ENCODE measurements at places on chromosomes 7 and 10. TPM values are rescaled to one million over a fixed set of nuclear protein-coding genes. Genes with fewer than 3 reads are reported as not detected.

The CPN1 gene
- total RNA-seq = not detected

The SRRM3 gene
- not detected for total RNA-seq

The HTR5A gene
- not detected for total RNA-seq

The TUBB8 gene
- not detected for total RNA-seq

The OPALIN gene
- not detected for total RNA-seq

The NOS3 gene
- 9.7 TPM for total RNA-seq

The CLDN3 gene
- total RNA-seq = not detected

The GIMAP8 gene
- total RNA-seq = 7.5 TPM

The EIF3B gene
- total RNA-seq = 298 TPM

The CYP2W1 gene
- not detected for total RNA-seq

The SPDYE3 gene
- not detected for total RNA-seq

The ADRA2A gene
- not detected for total RNA-seq

The VPS37D gene
- 0.13 TPM for total RNA-seq

The GLI3 gene
- 0.15 TPM for total RNA-seq

The UNC5B gene
- total RNA-seq = 0.08 TPM

The FOXP2 gene
- not detected for total RNA-seq

The NUTM2B gene
- 1.1 TPM for total RNA-seq

The RTKN2 gene
- 1.0 TPM for total RNA-seq

The SPDYE1 gene
- total RNA-seq = not detected

The LRRTM3 gene
- not detected for total RNA-seq

The ABLIM1 gene
- total RNA-seq = 44.4 TPM

The REEP3 gene
- 24.3 TPM for total RNA-seq

The KIAA1549 gene
- 1.6 TPM for total RNA-seq

The C10orf143 gene
- 5.0 TPM for total RNA-seq

The HNRNPA2B1 gene
- 950 TPM for total RNA-seq

The FZD1 gene
- 0.13 TPM for total RNA-seq

The OPN1SW gene
- total RNA-seq = not detected

The AKR1C4 gene
- not detected for total RNA-seq

The OR2A1 gene
- total RNA-seq = not detected

The SRRT gene
- total RNA-seq = 308 TPM

The INHBA gene
- 0.06 TPM for total RNA-seq

The GNB2 gene
- 241 TPM for total RNA-seq

The CC2D2B gene
- total RNA-seq = not detected

The OR2A5 gene
- not detected for total RNA-seq

The TECTB gene
- not detected for total RNA-seq

The AKR1C8 gene
- not detected for total RNA-seq

The FZD8 gene
- total RNA-seq = 0.59 TPM

The NKX2-3 gene
- not detected for total RNA-seq

The FAM221A gene
- total RNA-seq = 7.1 TPM

The HKDC1 gene
- not detected for total RNA-seq

The INSYN2A gene
- not detected for total RNA-seq

The PRKAR2B gene
- total RNA-seq = 1.2 TPM

The PAX4 gene
- not detected for total RNA-seq

The DNAJB9 gene
- 7.3 TPM for total RNA-seq

The STEAP4 gene
- not detected for total RNA-seq

The IGFBP3 gene
- total RNA-seq = 1.3 TPM

The SLC35B4 gene
- total RNA-seq = 23.1 TPM

The ASIC3 gene
- total RNA-seq = 3.6 TPM

The PAPOLB gene
- total RNA-seq = not detected

The FAM25A gene
- total RNA-seq = not detected

The OR2A12 gene
- not detected for total RNA-seq

The HGF gene
- total RNA-seq = not detected

The HSPA12A gene
- total RNA-seq = not detected

The SLC26A4 gene
- total RNA-seq = 4.5 TPM

The NOC3L gene
- total RNA-seq = 55.8 TPM

The NPY4R2 gene
- not detected for total RNA-seq

The KLF14 gene
- total RNA-seq = not detected

The FANK1 gene
- 0.63 TPM for total RNA-seq

The MTERF1 gene
- 17.2 TPM for total RNA-seq
